ENCODE measurements at places on chromosomes 11 and 22.
A peak's percentile ranks its signal among the peaks of the same experiment; 100 is the strongest.

DNA sequence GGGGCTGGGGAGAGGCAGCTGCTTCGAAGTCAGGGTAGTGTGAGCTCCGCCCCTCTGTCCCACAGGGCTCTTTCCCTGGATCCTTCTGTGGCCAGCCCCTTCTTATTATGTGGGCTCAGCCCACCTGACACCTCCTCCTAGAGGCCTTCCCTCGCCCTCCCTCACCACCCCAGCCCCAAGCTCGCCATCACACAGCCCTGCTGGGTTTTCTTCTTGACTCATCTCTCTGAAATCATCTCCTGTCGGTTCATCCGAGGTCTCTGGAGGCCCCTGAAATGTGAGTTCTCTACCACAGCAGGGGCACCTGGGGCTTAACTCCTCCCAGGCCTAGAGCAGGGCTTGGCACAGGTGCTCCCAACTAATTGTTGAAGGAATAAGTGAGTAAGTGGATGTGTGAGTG lies 65.2 kb downstream of the CACNA1I start:
- DNase-seq = no peak
- H3K36me3 ChIP-seq = no peaks in the 10 kb centered on the region
- no peaks in the 10 kb centered on the region for H3K4me1 ChIP-seq
- peaks cover under 1% of the 10 kb centered on the region for H3K27me3 ChIP-seq

DNA sequence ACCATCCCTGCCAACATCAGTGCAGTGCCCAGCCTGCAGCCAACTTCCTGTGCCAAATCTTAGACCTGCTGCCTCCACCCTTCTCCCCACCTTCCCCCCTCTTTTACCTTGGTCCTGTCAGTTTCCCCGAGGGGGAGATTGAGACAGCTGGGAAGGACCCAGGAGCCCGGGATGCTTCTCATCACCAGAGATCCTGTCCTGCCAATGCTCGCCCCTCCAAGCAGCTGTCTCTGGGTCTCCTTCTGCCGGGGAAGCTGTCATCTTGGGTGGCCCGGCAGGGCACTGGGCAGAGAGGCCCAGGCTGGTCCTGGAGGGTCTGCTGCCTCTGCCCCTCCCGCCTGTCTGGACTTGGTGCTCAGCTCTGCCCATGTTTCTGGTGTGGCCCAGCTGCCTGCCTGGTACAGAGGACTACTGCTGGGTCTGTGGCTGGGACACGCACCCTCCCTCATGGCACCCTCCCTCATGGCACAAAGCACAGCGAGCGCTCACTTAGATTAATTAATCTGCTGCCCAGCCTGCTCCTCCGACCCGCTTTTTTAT lies 60.4 kb upstream of the THY1 start:
- no peak overlapping the region for H3K4me3 ChIP-seq
- H3K36me3 ChIP-seq = no peaks in the 10 kb centered on the region

DNA sequence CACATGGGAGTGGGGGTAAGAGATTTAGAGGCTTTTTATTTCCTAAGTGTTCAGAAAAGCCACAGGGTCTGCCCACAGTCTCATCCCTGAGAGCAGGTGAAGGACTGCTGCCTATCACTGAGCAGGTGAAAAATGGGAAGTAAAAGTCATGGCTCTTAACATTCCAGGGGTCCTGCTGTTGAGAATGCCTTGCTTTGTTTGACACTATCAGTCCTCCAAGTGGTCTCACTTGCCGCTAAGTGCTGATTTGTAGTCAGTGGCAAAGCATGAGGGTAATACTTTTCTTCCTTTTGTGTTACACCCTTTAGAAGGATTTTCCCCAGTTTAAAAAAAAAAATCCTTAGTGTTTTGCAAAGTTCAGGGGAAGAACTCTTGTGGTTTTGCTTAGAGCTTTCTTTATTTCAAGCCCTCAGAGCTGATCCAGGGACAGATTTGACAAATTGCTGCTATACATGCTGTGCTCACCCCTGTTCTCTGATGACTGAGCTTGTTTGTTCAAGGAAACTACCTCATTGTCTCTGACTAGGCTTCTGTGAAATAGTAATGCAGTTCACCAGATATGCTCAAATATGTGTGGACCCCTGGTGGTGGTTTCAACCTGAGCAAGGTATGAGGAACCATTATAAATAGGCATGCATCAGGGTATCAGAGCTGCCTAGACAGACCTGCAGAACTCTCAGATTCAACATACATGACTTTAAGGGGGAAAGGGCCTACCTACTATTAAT lies 141.0 kb downstream of the ARHGAP42 start:
- no peak overlapping the region for H3K27ac ChIP-seq
- H3K4me3 ChIP-seq = no peak overlapping the region
- H3K36me3 ChIP-seq = no peaks in the 10 kb centered on the region
- peak; percentile 68 for DNase-seq
- H3K4me1 ChIP-seq = no peaks in the 10 kb centered on the region
- H3K27me3 ChIP-seq = no peaks in the 10 kb centered on the region

DNA sequence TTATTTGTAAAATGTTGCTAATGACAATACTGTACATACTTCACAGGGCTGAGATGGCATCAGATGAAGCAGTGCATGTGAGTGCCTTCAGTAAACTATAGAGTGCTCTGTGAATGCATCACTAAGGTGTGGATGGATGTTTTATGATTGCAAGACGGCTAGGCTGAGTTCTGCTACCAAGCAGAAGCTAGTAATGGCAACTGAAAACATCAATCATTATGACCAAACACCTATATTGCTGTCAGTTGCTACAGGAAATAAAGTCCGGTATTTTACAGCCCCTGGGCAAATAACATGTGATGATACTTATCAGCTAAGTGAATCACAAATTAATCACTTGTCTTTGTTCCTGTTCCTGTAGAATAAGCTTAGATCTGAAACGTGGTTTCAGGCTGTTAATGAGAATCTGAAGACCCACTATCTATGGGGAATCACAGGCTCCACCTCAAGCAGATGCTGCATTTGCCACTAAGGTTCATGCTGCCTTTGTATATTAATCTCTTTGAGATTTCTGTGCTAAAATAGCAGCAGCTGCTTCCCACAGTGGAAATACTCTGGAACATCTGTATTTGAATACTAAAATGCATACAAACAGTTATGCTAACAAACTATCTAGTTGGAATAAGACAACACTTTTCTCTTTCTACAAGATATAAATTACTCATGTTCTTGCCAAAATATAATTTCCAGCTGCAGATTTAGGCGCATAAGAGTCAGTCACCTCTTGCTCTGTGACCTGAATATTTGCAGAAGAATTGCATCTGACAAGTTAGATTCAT lies 254.0 kb upstream of the PITPNB start:
- H3K4me1 ChIP-seq = no peaks in the 10 kb centered on the region
- H3K27me3 ChIP-seq = no peaks in the 10 kb centered on the region
- no peak for DNase-seq
- no peak overlapping the region for H3K27ac ChIP-seq
- no peak overlapping the region for H3K4me3 ChIP-seq
- no peaks in the 10 kb centered on the region for H3K36me3 ChIP-seq

DNA sequence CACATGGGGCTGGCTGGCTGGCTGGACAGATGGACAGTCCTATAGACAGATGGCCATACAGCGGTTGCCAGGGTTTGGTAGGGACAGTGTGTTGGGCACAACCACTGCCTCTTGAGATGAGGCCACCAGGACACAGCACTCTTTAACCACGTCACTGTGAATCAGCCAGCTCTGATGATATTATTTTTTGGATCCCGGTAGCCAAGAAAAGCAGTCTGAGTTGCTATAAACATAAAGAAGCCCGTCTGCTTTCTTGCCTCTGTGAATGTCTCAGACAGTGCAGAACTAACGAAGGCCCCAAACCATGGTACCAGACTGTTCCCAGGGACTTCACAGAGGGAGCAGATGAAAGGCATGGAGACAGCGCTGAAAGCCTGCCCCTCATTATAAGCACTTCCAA lies 115.9 kb upstream of the CSNK2A3 start:
- H3K4me1 ChIP-seq = no peaks in the 10 kb centered on the region
- no peaks in the 10 kb centered on the region for H3K36me3 ChIP-seq
- H3K27ac ChIP-seq = no peak overlapping the region
- no peak for DNase-seq
- H3K27me3 ChIP-seq = peaks cover 5% of the 10 kb centered on the region
- no peak overlapping the region for H3K4me3 ChIP-seq

DNA sequence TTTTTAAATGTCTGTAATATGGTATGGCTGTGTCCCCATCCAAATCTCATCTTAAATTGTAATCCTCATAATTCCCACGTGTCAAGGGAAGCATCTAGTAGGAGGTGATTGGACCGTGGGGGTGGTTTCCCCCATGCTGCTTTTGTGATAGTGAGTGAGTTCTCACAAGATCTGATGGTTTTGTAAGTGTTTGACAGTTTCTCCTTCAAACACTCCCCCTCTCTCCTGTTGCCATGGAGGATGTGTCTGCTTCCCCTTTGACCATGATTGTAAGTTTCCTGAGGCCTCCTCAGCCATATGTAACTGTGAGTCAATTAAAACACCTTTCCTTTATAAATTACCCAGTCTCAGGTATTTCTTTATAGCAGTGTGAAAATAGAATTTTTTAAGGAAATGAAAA lies 31.1 kb upstream of the CD44 start:
- peak; percentile 94 for DNase-seq
- no peaks in the 10 kb centered on the region for H3K27me3 ChIP-seq
- H3K4me1 ChIP-seq = peaks cover 66% of the 10 kb centered on the region

- no peak overlapping the region for H3K27ac ChIP-seq
- H3K4me1 ChIP-seq = no peaks in the 10 kb centered on the region
- H3K27me3 ChIP-seq = no peaks in the 10 kb centered on the region
- no peak overlapping the region for H3K4me3 ChIP-seq
- DNase-seq = peak; percentile 87
- H3K36me3 ChIP-seq = no peaks in the 10 kb centered on the region
Measured at GRCh38 chr11:74929431-74930363, 19.2 kb downstream of the XRRA1 start.

- no peaks in the 10 kb centered on the region for H3K27me3 ChIP-seq
- H3K4me3 ChIP-seq = no peak overlapping the region
- H3K4me1 ChIP-seq = no peaks in the 10 kb centered on the region
- H3K27ac ChIP-seq = no peak overlapping the region
Measured at GRCh38 chr22:17952273-17952801, 72.0 kb downstream of the MICAL3 start.

Data from common myeloid progenitor, CD34-positive (primary cell).